ENCODE measurements at places on chromosomes 3 and 15.

DNA sequence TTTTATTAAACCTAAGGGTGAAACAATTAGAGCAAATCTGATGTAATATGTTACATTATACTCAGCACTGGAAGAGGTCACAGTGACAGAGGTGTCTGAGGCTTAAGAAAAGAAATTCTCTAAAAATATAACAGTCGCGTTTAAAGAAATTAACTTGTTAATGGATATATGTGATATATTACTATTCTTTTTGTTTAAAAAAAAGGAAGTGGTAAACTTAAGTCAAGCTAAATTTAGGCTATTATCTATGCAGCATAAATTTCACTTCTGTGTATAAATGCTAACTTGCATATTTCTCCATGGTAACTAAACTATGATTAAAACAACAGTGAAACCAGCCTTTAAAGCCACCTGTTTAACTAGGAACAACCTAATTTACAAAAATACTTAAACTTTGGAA, 191.3 kb downstream of the FOXP1 start:
- no peak for DNase-seq

GRCh38 chr3:81544385-81544784, 217.1 kb downstream of the GBE1 start:
- DNase-seq = no peak

- DNase-seq = no peak
Measured at GRCh38 chr3:178284181-178284580, 252.1 kb upstream of the KCNMB2 start.

DNA sequence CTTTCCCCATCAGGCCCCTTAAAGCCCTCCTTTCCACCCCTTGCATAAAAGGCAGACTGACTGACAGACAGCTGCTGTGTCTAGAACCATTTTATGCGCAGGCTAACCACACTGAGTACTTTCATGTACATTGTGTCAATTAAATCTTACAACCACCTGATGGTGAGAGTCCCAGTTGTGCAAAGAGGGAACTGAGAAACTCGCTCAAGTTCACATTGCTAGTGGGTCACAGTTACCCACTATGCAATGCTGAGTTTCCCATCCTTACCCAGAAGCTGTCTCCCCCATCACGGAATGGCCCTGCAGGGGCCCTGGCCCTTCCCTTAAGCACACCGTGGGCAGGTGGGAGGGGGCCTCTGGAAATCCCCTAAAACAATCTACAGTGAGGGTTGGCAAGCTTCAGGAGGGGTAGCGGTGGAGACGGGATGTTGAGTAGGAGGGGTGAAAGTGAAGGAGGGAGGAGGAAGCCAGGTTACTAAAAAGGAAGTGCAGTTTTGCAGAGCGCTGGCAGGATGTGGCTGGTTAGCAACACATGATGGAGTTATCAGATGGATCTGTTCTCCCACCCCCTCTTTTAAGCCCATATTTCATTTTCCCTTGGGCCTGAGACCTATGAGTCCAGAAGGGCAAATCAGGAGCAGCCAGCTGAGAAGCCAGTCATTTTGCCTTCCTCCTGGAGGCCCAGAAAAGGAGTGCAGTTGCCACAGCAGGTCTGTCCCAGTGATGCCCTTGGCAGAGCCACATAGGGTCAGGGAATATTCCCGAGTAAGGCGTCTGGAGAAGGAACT, 30.0 kb downstream of the STARD5 start:
- no peak for DNase-seq

GRCh38 chr3:163768048-163768447, 1310.2 kb downstream of the SI start:
- DNase-seq = no peak

- no peak for DNase-seq
Measured at GRCh38 chr3:128062033-128062745, 10.0 kb downstream of the SEC61A1 start.

All from NCI-H187 treated with DMSO at 0.1 percent for 48 hours (cell line).